ENCODE measurements at places on chromosomes 7 and 10.

GRCh38 chr7:2702594-2702957, 14.6 kb downstream of the AMZ1 start:
- no peak for DNase-seq

DNA sequence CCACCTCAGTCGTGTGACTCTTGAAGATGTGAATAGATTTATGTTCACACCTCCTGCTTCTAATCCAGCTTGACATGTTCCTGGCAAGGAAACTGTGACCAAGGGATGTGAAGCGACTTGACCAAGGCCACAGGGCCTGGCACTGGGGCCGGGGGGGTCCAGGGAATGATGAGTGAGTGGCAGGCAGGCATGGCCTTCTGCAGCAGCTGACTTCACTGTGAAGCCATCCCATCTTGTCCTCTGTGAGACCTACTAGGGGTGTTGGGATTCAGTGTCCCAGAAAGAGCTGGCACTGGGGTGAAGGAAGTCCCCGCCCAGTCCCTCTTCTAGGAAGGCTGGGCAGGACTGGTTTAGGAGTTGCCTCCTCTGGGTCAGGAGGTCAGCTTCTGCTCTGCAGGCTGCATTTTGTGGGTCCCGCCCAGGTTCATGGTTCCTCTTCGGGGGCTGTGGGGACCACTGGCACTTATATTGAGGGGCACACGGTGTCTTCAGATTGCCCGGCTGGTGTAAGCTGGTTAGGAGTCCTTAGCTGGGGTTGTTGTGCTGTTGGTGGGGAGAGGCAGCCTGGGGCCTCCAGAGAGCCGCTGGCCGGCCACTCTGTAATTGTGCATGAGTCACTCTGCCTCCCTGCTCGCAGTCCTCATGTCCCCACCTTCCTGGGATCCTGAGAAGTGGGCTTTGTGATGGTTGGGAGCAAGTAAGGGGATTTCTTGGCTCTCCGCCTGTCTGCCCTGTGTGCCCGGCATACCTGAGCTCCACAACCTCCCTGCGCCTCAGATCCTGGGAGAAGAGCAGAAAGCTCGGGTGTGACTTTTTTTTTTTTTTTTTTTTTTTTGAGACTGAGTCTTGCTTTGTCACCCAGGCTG, 11.0 kb downstream of the ZMIZ1 start:
- DNase-seq, result no peak

GRCh38 chr10:3806603-3807002, 21.6 kb upstream of the KLF6 start:
- no peak for DNase-seq

GRCh38 chr7:72444026-72444776, 32.1 kb upstream of the CALN1 start:
- DNase-seq, result no peak

DNA sequence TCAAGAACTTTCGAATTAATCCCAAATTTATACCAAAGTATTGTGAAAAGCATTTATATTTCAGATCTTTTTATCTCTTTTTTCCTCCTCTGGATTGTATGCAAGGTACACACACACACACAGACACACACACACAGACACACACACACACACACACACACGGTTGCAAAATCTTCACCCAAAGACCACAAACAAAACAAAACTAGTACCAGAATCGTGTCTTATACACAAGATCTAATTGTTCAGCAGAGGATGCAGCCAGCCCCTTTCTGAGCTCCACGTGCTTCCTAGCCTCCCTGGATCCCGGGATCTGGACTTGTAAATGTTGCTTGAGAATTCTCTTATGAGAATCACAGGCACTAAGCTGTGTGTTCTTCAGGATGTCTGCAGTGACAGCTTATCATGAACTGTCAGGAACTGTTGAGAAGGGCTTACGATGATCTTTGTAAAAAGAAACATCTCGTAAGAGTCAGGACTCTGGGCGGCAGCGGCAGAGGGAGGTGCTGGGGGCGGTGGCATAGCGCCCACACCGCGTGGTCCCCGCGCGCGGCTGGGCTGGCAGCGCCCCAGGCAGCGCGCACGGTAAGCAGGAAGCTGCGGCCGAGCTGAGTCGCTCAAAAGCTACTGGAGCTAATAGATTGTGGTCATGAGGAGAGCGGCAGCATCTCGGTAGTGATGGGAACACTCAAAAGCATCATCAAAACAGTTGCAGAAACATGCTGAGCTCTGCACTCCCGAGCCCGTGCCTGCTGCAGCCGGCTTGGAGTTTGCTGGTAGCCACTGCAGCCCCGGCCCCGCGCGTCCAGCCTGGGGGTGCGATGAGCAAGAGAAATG, 277.6 kb downstream of the GATA3 start:
- DNase-seq, result peak; percentile 56

DNA sequence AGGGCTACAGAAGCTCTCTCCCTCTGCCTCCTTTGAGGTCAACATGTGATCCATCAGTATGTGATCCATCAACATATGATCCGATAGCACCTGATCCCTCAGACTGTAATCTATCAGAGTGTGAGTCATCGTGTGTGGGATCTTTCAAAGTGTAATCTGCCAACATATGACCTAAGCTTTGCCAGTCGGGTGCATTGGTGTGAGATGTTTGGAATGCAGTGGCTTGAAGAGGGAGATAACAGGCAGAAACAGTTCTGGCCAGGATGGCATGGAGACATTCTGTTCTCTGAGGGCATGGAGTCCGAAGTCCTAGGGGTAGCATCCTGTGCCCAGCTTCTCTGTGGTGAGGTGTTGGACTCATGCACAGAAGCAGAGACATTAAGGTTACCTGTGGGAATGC, 217.7 kb upstream of the ETV1 start:
- no peak for DNase-seq

DNA sequence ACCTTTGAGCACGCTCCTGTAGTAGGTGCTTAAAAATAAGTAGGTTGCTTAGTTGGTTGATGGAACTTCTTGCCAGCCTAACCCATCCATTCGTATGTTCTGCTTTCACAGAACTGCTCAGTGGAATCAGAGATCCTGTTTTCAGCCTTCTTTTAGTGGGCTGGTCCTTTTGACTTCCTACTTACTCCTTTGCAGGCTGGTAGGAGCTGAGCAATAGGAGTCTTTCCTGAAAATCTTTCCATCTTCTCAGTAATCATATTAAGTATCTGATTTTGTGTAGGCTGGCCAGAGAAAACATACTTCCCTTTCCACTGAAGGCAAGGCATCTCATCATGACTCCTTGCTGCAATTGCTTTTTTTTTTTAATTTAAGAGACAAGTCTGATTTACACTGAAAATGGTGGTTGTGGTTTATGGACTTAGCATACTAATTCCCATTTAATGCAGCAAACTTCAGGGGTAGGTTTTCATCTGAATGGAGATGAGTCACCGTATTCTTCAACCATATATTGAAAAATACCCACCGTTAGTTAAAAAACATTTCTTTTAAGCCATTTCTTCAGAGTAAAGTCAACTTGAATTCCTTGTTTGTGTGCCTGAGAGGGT, 208.0 kb downstream of the ZNF365 start:
- DNase-seq, result no peak

GRCh38 chr7:145050415-145050814, 214.6 kb upstream of the TPK1 start:
- no peak for DNase-seq

DNA sequence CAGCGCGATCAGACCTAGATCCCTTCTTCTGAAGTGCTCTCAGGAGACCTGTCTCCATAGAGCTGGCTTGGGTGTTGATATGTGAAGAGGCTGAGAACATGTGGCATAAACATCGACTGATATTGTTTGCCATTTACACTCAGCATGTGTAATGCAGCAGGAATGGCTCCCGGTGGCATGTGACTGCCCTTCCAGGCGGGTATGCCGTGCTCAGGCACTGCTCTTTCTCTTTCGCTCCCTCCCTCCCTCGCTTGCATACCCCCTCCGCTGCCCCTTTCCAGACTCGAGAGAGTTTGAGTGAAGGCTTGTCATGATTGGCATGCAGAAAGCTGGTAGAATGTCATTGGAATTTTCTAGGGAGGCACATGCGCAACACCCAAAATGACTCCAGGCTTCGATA, 107.3 kb upstream of the PDCD4 start:
- no peak for DNase-seq

DNA sequence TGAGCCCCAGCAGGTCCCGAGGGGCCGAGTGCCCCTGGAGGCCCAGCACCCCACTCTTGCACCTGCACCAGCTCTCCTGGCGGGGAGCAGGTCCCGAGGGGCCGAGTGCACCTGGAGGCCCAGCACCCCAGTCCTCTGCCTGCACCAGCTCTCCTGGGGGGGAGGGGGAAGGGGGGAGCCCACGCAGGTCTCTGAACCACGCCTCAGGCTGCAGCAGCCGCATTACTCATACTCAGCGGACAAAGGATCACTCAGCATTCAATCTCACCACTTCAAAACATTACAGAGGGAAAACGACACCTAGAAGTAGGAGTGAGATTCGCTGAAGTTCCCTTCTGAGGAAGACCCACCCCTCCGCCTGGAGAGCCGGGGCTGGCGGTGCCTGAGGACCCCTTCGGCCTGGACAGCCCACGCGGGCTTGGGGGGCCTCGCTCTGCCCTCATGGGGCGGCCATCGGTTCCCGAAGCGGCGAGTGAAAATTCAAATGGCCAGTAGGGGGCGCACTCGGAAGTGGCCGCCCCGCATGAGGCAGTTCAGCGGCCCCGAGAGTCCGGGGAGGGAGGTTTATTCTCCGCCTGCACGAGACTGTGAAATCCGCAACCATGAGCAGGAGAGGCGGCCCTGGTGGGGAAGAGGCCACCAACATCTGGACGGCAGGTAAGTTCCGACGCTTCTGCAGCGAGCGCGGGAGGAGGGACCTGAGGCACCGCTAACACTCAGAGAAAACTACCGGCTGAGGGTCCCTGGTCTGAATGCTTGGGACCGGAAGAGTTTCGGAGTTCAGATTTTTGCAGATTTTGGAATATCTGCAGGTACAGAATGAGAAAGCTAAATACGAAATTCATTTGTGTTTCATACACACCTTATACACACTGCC, 1.1 kb upstream of the GPER1 start:
- peak; percentile 48 for DNase-seq

GRCh38 chr10:119526621-119527592, 15.6 kb downstream of the RGS10 start:
- no peak for DNase-seq

DNA sequence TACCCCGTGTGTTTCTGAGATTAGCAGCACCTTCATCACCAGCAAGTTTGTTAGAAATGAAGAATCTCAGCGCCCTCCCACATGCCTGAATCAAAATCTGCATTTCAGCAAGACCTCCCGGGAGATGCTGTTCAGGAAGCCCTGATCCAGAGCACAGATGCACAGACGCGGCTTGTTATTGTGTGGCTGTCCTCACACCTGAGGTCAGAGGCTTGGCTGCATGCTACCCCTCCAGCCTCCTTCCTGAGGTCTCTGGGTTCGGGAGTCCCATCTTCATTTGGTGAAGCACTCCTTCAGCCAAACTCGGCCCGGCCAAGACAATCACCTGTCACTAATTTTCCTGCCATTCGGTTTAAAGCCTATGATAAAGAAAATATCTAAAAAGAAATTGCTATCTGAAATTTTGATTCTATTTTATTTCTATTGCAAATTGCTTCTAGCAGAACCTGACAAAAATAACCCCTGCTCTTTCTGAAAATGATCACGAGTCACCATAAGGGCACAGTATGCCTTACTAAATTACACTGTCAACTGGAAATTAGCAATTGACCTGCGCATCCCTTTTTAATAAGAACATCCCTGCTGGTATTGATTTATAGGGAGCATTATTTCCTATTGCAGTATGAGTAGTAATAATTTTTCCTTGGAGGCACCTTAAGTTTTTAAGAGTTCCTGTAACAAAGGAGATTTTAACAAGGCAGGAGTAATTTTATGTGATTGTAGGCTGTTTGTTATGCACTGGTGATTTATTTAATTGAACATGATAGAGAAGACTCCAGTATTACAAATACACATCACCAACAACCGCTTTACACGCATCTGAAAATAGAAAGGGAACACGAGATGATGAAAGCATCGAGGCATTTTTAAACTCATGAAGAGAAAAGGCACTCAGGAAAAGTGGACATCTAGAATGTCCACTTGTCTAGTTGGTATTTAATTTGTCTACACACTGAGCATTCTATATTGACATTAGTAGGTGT, 49.5 kb downstream of the VSTM2A start:
- no peak for DNase-seq

- no peak for DNase-seq
Measured at GRCh38 chr10:71210542-71210871, 1.9 kb upstream of the UNC5B start.

GRCh38 chr7:115634633-115635032, 395.9 kb downstream of the TFEC start:
- no peak for DNase-seq

DNA sequence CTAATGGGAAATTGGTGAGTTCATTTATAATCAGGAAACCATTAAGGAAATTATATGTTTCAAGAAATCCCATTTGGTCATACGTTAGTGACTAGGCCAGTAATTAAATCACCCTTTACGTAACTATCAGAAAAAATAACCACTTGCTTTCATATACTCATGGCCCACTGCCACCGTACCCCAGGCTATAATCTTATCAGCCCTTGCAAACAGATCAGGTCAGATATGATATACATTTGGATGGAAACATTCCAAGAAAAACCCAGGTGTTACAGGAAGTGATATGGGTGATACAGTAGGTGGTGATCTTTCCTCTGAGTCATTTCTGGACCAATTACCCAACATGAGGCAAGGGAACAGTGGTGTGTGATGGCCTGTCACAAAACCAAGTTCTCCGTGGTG, 481.0 kb upstream of the SEMA3A start:
- DNase-seq, result no peak

GRCh38 chr10:33240931-33241330, 93.5 kb downstream of the NRP1 start:
- no peak for DNase-seq

- DNase-seq, result no peak
Measured at GRCh38 chr10:33484787-33485186, 150.3 kb upstream of the NRP1 start.

GRCh38 chr7:108875139-108875538, 305.5 kb downstream of the DNAJB9 start:
- DNase-seq, result no peak

DNA sequence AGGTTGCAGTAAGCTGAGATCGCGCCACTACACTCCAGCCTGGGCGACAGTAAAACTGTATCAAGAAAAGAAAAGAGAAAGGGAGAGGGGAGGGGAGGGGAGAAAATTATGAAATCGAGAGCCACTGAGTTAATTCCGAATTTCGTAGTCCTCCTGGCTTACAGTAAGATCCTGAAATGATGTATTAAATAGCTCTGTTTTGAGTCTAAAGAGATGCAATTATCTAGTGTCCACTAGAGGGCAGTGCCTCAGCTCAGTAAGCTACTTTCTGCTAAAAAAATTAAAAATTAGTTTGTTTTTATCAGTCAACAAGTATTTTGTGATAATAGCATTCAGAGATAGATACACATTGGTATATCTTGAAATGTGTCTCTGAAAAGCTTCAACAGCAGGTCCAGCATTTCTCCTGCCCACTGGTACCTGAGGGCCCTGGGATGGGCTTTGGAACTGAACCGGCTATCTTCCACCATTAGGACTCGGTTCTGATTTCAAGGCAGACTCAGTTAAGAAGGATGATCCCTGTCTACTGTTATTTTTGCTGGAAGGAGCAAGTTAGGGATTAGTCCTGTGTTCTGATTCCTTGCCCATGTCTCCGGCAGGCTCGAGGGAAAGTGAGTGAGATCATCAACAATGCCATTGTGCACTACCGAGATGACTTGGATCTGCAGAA, 19.5 kb downstream of the TSPAN33 start:
- no peak for DNase-seq

Data from stimulated activated CD4-positive, alpha-beta T cell treated with anti-CD3 and anti-CD28 coated beads, Interleukin-12 subunit alpha, Interleukin-12 subunit beta, amount 100 ng/mL, for 48 hours (primary cell).